ENCODE measurements at places on chromosomes 4 and X.

- no peak for DNase-seq
These were observed 168.2 kb upstream of the BCOR start for GRCh38 chrX:40265936-40266335.

- no peak for DNase-seq
These were observed 86.0 kb downstream of the ATG4A start for GRCh38 chrX:108177351-108178142.

DNA sequence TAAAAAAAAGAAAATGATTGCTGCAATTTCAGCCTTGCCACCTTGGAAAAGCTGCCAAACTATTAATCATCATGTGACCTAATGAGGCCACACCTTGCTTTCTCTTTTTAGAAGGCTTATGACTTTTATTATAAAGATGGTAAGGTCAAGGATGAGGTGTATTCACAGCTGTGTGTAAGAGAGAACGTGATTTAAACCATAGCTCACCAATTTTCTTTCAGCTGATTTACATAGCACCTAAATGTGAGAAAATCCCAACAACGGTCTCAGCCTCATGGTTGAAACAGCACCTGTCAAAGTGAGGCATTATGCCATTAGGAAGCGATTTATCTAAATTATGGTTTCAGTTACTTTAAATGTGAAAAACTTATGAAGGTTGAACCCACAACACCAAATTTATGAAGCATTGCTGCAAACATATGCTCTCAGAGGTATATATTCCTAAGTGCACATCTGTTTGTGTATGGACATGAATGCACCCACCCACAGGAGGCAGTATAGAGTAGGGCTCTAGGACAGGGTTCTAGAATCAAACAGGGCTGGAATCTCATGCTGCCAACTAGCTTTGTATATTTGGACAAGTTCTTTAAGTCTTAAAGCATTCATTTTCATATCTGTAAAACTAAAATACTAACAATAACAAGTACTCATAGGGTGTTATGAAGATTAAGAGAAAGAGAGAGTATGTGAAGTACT is 40.7 kb downstream of the ANXA3 start:
- DNase-seq = peak; percentile 12

DNA sequence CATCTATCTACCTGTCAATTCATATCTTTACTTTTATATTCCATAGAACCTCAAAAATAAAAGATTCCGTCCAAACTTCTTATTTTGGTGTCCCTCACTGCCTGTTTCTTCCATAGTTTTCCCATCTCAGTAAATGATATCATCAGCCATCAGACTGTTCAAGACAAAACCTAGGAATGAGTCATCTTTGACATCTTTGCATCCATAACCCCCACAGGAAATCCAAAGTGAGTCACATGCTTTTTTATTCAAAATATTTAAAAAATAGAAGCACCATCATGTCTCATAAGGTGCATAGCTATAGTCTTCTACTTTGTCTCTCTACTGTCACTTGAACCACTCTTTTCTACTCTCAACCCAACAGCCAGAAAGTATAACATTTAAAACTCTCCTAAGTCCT is 29.9 kb upstream of the CXXC4 start:
- DNase-seq = no peak

DNA sequence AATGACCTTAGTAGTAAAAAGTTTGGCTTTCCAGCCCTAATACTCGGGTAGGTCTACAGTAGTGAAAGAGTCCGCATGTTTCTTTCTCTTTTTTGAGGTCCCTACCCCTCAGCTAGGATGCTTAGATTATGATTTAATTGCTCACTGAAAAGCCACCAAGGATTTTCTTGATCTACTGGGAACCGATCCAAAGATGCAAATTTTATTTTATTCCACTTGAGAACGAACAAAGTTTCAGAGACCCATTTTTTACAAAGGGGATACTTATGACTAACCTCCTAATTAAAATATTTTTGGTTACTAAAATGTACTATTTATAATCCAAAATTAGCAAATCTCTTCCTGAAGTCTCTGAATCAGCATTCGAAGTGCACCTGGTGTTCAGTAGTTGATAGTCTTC is 14.3 kb upstream of the PDHA2 start:
- DNase-seq = no peak

DNA sequence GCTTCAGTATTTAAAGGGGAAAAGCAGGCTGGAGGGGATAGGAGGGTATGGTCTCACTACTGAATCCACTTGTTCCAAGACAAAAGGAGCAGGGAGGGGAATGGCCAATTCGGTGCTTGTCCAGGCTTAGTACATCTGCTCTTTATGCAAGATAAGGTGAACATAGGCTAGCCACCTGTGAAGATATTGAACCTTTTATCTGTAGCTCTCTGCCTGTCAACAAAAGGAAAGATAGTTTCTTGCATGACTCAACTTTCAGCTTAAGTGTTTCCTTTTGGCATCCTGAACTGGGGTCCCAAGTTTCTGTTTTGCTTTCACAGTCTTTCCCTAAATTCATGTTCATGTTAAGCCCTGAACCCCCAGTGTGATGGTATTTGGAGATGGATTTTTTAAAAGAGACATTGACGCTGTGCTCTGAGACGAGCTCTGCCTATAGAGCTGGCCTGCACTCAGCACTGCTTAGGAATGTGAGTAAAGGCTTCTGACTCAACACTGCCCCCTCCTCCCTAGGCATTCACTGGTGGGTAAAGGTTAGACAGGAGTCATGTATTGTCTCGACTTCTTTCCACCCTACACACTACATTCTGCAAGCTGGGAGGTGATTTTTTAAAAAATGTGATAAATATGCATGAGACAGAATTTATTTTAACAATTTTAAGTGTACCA is 28.2 kb downstream of the FAM149A start:
- no peak for DNase-seq

GRCh38 chr4:145808848-145809512 is 129.0 kb downstream of the C4orf51 start:
- DNase-seq = peak; percentile 23

DNA sequence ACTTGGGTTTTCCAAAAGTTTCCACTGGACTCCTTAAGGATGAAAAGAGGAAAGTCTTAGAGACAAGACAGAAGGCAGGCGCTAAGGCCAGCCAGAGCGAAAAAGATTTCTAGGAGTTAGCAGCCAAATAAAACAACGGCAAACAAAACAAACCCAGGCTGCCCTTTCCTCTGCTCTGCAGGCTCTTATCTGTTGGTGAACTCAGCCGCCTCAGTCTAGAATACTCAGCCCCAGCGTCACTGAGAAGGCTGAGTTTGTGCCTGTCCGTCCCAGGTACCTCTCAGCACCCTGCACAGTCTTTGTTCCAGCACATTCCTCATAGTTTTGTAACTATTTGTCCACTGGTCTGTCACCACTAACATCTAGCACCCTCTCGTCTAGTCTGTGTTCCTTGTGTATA is 75.6 kb upstream of the FAM9C start:
- no peak for DNase-seq

DNA sequence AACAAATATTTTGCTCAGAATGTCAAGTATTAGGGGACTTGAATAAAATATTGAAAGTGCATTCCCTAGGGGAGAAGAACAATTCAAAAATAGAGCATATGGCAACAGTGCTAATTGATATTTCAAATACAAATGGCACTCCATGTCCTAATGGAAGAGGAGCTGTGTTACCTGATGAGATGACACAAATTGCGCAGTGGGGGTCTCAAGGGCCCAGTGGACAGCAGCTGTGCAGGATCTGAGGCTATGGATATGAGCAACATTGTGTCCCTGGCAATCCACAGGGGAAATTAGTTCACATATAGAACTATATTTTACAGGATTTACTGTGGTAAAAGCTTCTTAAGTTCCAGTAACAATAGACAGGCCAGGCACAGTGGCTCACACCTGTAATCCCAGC is 17.4 kb upstream of the USP46 start:
- no peak for DNase-seq

- DNase-seq = no peak
These were observed at the start of gene MAGEA11 for GRCh38 chrX:149711545-149712236. TSS of gene MAGEA11 (plus strand) at chrX:149712060. CDS start at chrX:149713160, 1,100 bp downstream.

GRCh38 chrX:154028502-154029184 is 8.9 kb upstream of the IRAK1 start:
- no peak for DNase-seq

GRCh38 chr4:36304138-36304681 is 22.8 kb downstream of the DTHD1 start:
- no peak for DNase-seq

GRCh38 chrX:83934220-83934619 is 73.3 kb downstream of the CYLC1 start:
- no peak for DNase-seq

GRCh38 chr4:68451246-68452211 is 4.3 kb downstream of the TMPRSS11E start:
- no peak for DNase-seq

- DNase-seq = peak; percentile 8
These were observed 282.0 kb downstream of the ARHGAP24 start for GRCh38 chr4:85756938-85757337.

DNA sequence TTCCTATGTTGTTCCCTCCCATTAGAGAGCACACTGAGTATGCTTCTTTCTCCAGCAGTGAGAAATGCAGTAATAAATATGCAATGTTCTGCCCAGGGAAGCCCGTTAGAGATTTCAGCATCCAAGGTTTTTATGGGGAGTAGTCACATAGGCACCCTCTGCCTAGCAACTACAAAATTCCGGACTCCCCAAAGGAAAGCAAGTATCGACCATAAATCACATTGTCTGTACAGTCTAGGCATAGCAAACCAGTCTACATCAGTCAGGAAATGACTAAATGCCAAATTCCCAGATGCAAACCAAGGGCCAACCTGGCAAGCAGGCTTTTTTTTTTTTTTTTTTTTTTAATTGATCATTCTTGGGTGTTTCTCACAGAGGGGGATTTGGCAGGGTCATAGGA is 34.8 kb downstream of the GPR101 start:
- DNase-seq = no peak

- DNase-seq = no peak
These were observed 104.1 kb upstream of the CASK start for GRCh38 chrX:42027367-42028000.

DNA sequence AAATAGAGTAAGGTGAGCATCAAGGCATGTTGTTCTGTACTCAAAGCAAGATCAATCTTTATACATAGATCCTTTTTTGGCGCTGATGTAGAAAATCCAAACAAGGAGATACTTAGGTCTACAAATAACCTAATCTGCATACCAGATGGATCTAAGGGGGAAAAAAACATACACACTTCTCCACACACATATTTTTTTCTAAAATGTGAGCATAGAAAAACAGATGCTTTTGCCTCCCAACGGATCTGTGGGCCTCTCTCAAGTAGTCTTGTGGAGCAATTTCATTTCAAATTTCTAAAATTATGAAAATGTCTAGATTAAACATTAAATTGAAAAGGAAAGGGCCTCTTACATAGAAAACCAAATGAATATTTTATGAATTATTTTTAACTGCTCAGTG is 166.1 kb downstream of the GRIA3 start:
- DNase-seq = no peak

All from GM20000 (cell line).